ENCODE measurements at places on chromosomes 5 and 9.

- no peak for DNase-seq
Observed at GRCh38 chr5:141898448-141899049, 20.3 kb upstream of the PCDH1 start.

DNA sequence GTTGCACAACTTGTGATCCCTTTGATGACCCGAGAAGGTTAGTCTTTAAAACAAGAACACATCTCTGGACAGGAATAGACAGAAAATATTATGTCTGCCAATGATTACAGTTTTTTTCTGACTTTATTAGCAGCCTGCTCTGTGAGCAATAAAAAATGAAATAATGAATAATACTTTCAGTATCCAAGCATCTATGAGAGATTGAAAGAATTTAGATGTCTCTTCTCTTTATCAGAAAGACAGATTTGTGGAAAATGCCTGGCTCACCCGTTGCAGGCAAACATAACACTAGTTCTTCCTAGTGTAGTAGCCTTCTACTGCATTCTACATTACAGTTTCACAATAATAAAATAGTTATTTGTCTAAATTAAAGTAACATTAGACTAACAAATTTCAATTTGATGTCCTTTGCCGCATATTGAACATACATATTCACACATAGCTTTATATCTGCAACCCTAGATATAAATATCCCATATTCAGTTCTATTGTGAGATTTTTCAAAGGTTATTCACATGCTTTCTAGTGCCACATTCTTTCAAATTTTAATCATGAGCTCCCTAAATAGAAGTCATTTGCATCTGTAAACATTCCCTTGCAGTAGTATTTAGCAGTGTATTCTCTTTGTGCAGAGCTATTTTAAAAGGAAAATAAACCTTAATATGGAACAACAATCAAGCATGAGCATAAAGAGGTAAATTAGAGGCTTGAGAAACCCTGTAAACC is 267.3 kb downstream of the EFNA5 start:
- no peak for DNase-seq

GRCh38 chr9:134059188-134059641 is 8.6 kb downstream of the BRD3 start:
- no peak for DNase-seq

DNA sequence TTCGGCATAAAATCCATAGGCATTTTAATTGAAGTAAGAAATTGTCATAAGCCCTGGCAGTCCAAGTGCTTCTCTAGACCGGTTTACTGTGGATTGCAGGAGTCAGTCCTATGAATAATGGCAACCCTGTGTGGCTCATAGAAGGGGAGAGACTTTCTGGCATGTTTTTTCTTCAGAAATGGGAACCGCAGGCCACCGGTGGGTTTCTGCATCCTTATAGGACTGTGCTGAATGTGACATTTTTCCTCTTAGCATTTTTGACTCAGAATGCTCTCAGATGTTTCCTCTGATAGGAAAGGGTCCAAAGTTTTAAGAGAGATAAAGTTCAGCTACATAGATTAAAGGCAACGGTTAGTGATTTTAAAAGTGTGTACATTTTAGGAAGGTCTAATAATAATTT is 6.3 kb downstream of the DAPK1 start:
- DNase-seq = no peak

DNA sequence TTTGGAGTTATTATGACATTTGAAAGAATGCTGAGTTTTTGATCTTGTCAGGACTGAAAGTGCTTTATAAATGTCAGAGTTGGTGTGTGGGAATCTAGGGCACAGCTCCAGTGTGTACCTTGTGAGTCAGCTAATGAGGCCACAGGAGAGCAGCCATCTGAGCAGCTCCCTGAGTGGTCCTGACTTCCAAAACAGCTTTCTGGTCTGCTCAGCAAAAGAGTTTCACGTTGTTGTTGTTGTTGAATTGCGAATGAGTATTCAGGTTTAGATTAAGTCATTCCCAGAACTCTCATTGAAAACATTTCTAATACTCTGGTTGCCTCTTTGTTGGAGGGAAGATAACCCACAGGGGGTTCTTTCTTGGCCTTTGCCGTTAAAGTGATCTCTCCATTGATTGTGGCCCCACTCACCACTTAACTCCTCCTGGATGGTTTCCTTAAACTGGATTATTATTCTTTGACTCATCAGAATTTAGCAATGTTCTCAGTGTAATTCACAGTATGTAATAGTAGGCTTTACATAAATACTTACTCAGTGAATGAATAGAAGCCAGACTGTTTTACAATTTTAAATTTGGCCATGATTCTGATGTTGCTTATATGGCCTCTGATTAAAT is 125.1 kb upstream of the SGCD start:
- no peak for DNase-seq

- no peak for DNase-seq
Observed at GRCh38 chr9:85702726-85703289, 38.9 kb downstream of the AGTPBP1 start.

- DNase-seq = no peak
Observed at GRCh38 chr5:60185231-60186099, 291.9 kb upstream of the PDE4D start.

GRCh38 chr9:115636596-115636995 is 517.0 kb upstream of the PAPPA start:
- DNase-seq = no peak

GRCh38 chr5:83306572-83307241 is 164.8 kb upstream of the VCAN start:
- DNase-seq = no peak

GRCh38 chr5:44388321-44389089 is 715 bp downstream of the FGF10 start:
- DNase-seq = no peak

DNA sequence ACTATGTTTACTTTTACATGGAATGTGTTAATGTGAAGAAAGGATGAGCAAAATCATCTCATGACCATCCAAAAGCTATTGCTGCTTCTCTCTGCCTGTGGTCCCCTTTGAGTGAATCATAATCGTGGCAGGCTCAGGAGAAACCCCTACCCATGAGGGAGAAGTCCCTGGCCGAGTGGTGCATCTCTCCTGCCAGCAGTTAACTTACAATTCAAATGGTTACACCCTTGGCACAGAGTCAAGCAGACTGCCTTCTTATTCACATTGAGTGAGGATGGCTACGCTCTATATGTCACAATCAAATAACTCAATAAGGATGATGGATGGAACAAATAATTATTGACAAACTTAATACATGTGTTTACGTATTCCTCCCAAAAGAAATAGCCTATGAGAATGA is 179.1 kb downstream of the FGF1 start:
- DNase-seq = no peak

DNA sequence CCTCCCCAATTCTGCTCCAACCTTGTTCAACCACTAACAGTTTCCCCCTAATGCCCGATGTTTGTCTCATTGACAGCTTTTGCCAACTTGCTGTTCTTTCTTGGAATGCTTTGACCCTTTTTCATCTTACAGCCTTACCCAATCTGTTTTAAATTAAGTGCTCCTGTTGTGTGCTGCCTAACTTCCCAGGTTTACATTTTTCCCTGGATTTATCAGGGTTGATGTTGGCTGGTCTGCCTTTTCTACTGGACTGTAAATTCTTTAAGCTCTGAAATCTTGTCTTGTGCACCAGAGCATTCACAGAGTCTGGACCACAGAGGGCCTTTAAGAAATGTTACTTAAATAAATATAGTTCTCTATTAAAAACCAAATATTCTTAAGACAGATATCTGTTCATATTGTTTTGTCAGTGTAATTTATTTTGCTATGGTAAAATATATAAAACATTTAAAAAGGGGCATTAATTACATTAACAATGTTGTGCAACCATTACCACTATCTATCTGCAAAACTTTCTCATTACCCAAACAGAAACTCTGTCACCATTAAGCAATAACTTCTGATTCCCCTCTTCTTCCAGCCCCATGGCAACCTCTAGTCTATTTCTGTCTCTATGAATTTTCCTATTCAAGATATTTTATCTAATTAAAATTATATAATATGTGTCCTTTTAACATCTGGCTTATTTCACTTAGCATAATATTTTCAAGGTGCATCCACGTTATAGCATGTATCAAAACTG is 73.0 kb downstream of the OSTF1 start:
- DNase-seq = no peak

- peak; percentile 32 for DNase-seq
Observed at GRCh38 chr9:121201045-121201737, 478 bp downstream of the RAB14 start.
